ENCODE measurements at places on chromosomes 2 and 18.

DNA sequence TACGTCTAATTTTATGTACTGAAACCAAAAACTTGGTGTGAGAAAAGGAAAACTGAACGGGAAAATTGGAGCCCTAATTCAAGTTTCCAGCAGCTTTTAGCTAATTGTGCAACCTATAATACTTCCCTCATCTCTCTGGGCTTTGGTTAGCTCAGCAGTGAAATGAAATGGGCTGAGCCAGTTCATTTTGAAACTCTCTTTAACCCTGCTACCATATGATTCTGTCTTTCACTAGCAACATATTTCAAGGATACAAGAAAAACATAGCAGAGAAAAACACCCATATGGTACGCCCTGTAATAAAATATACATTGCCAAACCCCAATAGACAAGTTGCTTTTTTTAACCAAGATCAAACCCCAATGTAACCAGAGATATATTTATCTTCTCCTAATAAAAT is 799 bp downstream of the SYT4 start:
- no peak for DNase-seq

GRCh38 chr2:234334756-234335155 is 162.1 kb downstream of the ARL4C start:
- DNase-seq: no peak

DNA sequence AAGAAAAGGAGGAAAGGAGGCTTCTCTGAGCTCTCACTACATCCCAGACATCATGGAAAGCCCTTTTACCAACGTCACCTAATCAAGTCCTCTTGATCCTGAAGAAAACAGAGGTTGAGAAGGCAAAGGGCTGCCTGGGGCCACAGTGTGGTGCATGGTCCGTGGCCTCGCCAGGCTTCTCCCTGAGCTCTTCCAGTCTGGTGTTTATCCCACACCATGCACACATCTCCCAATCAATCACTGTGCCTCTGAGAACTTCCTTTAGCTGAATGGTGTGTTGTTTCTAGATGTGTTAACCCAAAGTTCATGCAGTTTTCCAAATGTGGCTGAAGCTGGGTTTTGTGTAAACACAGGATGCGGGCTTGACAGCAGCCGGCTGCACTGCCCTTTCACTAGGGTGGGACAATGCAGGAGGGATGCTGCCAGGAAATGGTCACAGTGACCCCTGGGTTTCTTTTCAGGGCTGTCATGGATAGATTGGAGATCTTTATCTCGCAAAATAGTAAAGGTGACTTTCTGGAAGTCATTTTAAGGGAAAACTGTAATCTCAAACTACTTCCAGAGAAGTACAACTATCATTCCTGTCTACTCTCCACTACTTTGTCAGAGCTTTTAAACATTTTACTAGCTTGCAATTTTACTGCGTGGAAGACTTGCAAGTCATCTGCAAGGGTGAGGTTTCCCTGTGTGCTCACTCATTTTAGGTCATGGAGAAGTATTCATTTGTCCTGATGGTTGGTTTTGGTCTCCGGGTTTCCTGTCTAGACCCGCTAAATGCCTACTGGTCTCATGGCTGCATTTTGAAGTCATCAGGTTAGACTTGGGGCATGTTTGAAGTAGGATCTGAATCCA is 54.6 kb downstream of the IL1R2 start:
- DNase-seq: no peak

- DNase-seq: no peak
Observed at GRCh38 chr18:63997606-63998005, 27.7 kb downstream of the SERPINB8 start.

DNA sequence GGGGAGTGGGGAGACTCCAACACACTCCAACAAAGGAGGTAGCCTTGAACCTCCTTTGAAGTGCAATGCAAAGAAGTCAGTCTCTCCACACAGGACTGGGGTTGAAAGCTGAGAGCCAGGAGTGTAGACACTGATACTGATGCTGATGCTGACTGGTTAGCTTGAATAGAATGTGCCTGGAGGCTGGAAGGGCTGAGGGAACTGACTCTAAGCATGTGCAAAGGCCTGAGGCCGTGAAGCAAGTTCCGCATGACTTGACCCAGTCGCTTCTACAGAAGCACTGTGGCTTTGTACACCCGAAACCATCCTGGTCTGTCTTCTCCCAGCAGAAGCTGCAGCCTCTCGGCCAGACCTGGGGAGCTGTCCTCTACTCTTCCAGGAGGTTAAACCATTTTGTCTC is 10.4 kb downstream of the FOXI3 start:
- peak; percentile 80 for DNase-seq

DNA sequence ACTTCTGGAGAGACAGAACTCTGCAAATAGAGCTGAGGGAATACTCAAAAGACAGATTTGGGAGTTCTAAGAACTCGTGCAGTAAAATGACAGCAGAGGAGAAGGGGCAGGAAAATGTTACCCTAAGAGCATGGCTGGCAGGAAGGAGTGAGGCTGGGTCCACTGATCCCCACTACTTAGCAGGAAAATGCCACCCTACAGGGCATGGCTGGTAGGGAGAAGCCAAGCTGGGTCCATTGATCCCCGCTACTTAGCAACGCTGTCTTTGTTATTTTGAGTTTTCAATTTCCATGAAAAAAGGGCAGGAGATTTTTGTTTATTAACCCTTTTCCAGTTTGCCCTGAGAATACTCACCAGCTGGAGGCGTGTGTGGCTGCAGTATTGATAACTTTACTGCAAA is 100.3 kb upstream of the TMEM200C start:
- DNase-seq: no peak

DNA sequence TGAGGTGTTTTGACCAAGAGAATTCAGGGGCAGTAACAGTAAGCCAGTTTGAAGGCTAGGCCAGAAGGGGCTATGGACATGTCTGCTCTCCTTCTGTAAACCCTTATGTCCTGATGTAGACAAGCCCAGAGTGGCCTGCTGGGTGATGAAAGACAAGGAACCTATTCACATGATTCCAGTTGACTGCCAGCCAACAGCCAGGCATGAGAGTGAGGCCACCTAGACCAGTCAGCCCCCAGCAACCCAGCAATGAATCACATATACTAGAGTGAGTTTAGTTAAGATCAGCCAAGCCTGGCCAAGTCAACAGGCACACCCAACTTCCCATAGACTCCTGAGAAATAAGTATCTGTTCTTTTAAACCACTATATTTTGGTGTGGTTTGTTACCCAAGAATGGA is 1889.7 kb upstream of the CELF4 start:
- DNase-seq: no peak

- DNase-seq: no peak
Observed at GRCh38 chr2:16470936-16471490, 194.6 kb downstream of the CYRIA start.

- DNase-seq: no peak
Observed at GRCh38 chr2:109321570-109321969, 192.6 kb downstream of the SH3RF3 start.

DNA sequence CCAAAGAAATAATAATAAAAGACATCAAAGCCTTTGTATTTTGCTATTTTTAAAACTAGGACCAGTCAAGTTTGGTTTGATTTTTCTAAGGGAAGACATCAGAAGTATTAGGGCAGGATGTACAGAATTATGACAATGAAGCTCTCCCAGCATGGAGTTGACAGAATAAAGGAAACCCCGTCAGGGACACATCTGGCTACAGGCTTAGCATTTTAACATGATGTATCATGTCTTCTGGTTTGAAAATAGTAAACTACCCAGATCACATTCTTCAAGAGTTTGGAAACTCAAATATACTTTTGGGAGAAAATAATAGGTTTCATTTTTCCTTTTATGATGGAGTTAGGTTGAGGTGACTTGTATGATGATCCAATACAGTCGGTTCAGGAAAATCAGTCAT is 552.0 kb upstream of the CDH2 start:
- DNase-seq: no peak

DNA sequence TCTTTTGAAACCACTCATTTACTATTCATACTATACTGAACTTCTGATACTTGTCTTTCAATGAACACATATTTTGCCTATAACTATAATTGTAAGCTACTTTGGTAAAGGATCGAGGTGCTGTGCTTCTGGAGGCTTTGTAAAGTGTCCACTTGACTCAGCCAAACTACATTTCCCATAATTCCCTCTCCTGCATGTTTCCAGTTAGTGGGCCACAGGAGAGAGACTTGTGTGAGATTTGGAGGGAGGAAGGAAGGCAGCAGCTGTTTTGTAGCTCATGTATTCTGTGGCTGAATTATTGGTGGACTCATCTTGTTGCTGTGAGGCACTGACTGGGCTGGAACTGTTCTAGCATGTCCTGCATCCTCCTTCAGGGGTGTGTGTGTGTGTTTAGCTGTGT is 328.8 kb downstream of the ARL6IP6 start:
- no peak for DNase-seq

GRCh38 chr2:85889627-85890281 is 964 bp upstream of the ST3GAL5 start:
- DNase-seq: no peak

GRCh38 chr18:36545821-36546427 is 248.4 kb downstream of the FHOD3 start:
- no peak for DNase-seq

- peak; percentile 62 for DNase-seq
Observed at GRCh38 chr2:7392076-7392787, 475.0 kb downstream of the RNF144A start.

- no peak for DNase-seq
Observed at GRCh38 chr18:50791599-50792438, 28.0 kb downstream of the MRO start.

- peak; percentile 31 for DNase-seq
Observed at GRCh38 chr18:46302528-46303485, 198.6 kb downstream of the HAUS1 start.

DNA sequence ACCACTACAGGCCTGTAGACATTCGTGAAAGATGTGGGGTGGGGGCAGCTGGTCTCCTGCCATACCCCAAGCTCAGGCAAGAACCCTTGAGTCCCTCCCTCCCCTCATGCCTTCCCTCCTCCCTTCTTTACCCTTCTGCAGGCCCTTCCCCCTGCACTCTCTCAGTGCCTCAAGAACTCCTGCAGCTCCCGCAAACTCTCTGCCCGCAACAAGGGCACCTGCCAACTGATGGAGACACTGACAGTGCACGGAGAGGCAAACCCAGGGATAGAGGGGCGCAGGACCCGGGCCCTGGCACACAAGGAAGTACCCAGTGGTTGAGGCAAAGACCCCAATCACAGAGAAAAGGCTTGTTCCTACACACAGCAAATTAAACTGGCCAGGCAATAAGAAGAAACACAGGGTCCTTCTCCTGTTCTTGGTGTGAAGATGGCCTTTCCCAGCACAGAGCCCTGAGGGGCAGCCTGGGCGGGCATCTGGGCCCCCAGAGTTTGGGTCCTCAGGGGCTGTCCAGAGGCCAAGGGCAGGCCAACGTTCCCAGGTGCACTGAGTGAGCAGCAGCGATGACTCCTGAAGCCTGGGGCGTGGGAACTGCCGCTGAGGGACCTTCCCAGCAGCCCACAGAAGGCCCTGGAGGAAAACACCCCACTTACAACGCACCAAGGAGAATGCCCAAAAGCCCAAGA is 1.6 kb downstream of the TEKT4 start:
- no peak for DNase-seq

- no peak for DNase-seq
Observed at GRCh38 chr18:58829263-58829662, 35.4 kb upstream of the ZNF532 start.

- DNase-seq: no peak
Observed at GRCh38 chr2:154457286-154457685, 241.2 kb upstream of the KCNJ3 start.

DNA sequence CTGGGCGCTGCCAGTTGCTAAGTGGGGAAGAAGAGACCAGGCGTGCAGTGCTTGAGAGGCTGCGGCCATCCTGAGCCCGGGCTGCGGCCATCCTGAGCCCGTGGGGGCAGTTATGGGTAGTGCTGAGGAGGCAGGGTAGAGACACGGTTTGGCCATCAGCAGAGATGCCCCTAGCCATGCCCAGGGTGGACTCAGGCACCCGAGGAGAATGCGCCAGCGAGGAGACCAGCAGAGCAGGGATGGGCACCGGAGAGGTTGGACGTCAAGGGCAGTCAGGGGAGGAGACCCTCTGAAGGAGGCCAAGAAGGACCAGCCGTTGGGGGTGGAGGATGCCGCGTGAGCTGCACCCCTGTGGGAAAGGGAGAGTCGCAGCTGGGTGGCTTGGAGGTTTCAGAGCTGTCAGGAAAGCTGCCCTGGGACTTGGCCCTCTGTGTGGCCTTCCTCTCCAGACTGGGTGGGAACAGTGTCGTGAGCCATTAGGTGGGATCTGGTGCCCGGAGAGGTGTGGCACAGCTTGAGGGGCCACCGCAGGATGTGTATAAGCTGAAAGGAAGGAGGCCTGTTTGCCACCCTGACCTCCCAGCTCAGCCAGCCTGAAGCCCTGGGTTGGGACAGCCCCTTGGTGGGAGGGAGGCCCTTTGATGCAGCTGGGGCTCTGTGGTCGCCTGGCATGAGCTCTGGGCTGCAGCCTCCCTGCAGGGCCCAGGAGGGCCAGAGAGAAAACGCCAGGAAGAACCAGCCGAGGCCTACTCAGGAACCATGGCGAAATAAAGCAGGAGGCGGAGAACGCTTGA is 56.0 kb downstream of the SH3BP4 start:
- no peak for DNase-seq

GRCh38 chr18:78246050-78246449 is 733.6 kb upstream of the SALL3 start:
- no peak for DNase-seq

- DNase-seq: no peak
Observed at GRCh38 chr2:46657042-46657504, 177.7 kb downstream of the TMEM247 start.

GRCh38 chr18:79317703-79318102 is 78.0 kb upstream of the NFATC1 start:
- peak; percentile 58 for DNase-seq

- no peak for DNase-seq
Observed at GRCh38 chr2:185625604-185626003, 113.0 kb upstream of the FSIP2 start.

DNA sequence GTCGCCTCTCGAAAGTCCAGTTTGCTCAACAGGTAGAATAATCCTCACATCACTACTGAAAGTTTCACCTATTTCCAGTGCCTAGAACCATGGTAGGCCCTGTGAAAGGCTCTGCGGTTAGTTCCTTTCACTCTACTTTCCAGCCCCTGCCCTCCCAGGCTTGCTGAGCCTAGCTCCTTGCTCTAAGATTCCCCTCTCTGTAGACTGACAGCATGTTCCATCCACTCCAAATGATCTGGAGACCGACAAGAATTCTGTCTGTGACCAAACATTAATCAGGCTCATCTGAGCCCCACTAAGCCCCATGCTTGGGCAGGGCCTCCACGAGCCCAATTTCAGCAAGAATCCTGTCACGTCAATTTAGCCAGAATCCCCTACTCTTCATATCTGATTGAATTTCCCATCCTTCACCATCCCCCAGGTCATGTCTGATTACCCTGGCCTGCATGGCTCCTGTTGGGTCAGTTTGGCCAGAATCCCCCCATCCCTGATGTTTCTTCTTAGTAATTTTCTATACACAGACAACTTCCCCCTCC is 307.0 kb downstream of the ALK start:
- no peak for DNase-seq

DNA sequence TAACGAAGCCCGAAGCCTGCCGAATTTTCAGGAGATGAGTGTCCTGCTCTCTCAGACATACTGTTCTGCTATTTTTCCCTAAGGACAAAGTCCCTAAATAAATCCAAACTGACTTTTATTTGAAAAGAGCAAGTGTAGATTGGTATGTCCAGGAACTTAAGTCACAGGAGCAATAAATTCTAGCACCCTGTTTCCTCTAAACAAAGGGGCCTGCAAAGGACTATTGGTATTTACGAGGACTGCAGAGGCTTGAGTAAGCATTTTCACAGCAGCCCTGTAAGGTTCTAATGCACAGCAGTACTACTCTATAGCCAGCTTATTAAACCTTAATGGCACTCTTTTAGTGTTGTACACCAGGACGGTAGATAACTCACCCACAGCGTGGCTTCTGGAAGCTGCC is 740.3 kb downstream of the NRXN1 start:
- DNase-seq: peak; percentile 82

- no peak for DNase-seq
Observed at GRCh38 chr2:152037743-152038435, 61.0 kb downstream of the CACNB4 start.
